ENCODE measurements at places on chromosomes 12 and 14.
A peak's percentile ranks its signal among the peaks of the same experiment; 100 is the strongest.

DNA sequence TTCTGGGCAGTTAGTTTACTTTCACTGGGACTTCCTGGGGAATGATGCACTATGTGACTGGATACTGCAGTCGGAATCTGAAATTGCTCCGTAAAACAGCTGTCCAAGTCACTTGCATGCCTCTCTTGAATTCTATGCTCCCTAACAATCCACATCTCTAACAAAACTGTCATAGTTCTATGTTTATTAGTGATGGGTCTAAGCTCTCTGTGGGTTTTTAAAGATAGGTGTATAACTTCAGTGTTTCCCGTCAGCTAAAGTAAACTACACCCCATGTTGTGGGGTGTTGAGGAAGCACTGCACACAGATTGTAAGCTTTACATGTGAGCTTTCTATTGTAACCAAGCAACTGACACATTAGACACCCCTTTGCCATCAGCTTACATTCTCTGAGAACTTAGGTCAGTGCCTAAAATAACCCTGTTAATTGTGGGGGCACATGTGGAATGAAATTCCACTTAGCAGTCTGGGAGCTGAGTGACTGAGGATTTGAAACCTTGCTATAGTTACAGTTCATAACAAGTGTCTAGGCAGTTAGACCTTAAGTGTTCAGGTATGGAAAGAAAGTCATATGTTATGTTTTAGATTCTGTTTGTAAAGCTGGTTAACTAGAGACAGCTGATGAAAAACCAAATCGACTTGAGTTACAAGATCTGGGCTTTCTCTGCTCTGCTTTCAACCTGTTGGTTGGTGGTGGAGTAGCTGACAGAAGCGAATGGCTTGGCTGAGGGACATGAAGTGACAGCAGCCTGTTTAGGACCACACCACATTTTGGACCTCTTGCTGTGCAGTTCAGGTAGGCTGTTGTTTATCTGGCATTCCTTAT, 165.7 kb downstream of the AKAP6 start:
- DNase-seq = no peak
- H3K27me3 ChIP-seq = no peaks in the 10 kb centered on the region
- H3K4me1 ChIP-seq = no peaks in the 10 kb centered on the region

DNA sequence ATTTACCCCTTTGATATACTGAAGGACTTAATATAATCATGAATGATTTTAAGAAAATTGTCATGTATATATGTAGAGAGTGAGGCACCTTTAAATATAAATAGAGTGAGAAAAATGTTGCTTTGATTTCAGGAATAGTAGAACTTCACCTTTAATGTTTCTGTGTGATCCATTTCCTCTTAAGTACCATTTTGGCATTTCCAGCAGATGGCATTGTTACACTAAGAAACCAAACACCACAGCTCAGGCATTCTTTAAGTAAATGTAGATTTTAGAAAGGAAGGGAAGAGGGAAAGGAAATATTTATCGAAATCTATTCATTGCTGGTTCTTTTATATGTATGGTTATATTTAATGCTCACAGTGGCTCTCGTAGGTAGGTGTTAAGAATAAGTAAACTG, 556.7 kb upstream of the FBXO33 start:
- H3K4me1 ChIP-seq = no peaks in the 10 kb centered on the region
- H3K36me3 ChIP-seq = no peaks in the 10 kb centered on the region
- no peak overlapping the region for H3K27ac ChIP-seq
- H3K27me3 ChIP-seq = no peaks in the 10 kb centered on the region
- no peak overlapping the region for H3K4me3 ChIP-seq
- peak; percentile 30 for DNase-seq

- H3K4me1 ChIP-seq = peaks cover 18% of the 10 kb centered on the region
- H3K27me3 ChIP-seq = no peaks in the 10 kb centered on the region
- H3K4me3 ChIP-seq = no peak overlapping the region
- H3K36me3 ChIP-seq = no peaks in the 10 kb centered on the region
- no peak overlapping the region for H3K27ac ChIP-seq
- DNase-seq = no peak
Observed at GRCh38 chr12:51219322-51219721, 1.5 kb upstream of the POU6F1 start.

- peak overlapping the region; percentile 75 for H3K4me3 ChIP-seq
- H3K27me3 ChIP-seq = no peaks in the 10 kb centered on the region
- H3K36me3 ChIP-seq = no peaks in the 10 kb centered on the region
- H3K4me1 ChIP-seq = peaks cover 54% of the 10 kb centered on the region
Observed at GRCh38 chr12:50505675-50506530, 1.1 kb downstream of the DIP2B start.

- no peak for DNase-seq
- H3K27me3 ChIP-seq = no peaks in the 10 kb centered on the region
- no peaks in the 10 kb centered on the region for H3K36me3 ChIP-seq
- H3K4me3 ChIP-seq = no peak overlapping the region
- no peak overlapping the region for H3K27ac ChIP-seq
Observed at GRCh38 chr12:80413462-80413861, 30.6 kb upstream of the PTPRQ start.

GRCh38 chr14:65972891-65973290, 513.3 kb upstream of the CCDC196 start:
- no peak for DNase-seq
- no peaks in the 10 kb centered on the region for H3K36me3 ChIP-seq
- no peaks in the 10 kb centered on the region for H3K27me3 ChIP-seq
- no peaks in the 10 kb centered on the region for H3K4me1 ChIP-seq
- H3K4me3 ChIP-seq = no peak overlapping the region

DNA sequence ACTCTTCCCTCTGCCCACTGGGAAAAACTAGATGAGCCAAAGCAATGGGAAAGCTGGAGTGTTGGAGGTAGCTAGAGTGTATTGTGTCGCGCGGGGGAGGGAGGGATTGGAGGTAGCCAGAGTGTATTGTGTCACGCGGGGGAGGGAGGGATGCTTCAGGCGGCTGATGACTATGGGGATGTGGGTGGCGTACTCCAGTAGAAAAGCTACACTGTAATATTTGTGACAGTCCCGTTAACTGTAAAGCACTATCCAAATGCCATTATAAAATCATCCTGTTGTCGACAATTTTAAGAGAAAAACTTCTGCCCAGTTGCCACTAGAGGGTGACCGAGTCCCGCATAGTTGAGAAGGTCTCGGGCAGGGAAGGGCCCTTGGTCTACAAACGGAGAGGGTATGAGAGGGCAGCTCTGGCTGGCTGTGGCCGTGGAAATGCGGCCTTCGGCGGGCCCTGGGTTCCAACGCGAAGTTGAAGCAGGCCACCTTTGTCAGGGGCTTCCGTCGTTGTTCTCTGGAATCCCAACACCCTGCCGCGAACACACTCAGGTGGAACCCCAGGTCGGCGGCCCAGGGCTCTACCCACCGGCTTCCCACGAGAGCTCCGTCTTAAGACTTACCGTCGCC, 15.1 kb upstream of the PLEK2 start:
- H3K27me3 ChIP-seq = peaks cover 2% of the 10 kb centered on the region
- no peak overlapping the region for H3K4me3 ChIP-seq
- peak; percentile 85 for DNase-seq
- H3K4me1 ChIP-seq = no peaks in the 10 kb centered on the region

- no peaks in the 10 kb centered on the region for H3K27me3 ChIP-seq
- H3K27ac ChIP-seq = no peak overlapping the region
- H3K4me1 ChIP-seq = no peaks in the 10 kb centered on the region
- no peaks in the 10 kb centered on the region for H3K36me3 ChIP-seq
- H3K4me3 ChIP-seq = no peak overlapping the region
- DNase-seq = no peak
Observed at GRCh38 chr12:117284140-117284539, 77.3 kb downstream of the NOS1 start.

DNA sequence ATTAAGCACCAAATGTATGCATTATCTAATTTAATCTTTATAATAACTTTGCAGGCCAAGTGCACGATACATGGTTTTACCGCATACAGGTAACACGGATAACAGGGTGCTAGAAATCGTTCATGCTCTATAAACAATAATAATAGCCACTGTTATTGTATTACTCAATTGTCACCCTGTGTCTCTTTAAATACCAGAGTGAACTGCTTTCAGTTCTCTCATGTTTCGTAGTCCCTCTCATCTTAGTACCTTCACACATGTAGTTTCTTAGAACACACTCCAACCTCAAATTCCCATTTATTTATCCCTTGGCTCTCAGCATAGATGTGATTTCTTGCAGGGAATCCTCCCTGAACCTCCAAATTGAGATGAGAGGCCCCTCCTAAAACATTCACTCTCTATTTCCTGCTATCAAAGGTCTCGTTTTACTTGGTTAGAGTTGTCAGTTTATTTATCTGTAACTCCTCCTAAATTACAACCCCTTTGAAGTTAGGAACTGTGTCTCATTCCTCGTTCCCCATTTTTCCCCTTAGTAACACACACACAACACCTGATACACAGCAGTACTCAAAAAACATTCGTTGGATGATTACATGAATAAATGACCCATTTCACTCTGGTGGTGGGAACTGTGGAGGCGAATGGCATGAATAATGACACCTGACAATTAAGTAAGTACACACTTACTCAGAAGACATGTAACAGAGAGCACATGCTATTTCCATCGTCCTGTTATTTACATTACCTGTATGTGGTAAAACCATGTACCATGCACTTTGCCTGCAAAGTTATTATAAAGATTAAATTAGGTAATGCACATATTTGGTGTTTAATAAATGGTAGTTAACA, 134.6 kb downstream of the BTG1 start:
- no peak overlapping the region for H3K27ac ChIP-seq
- no peak for DNase-seq
- H3K4me3 ChIP-seq = no peak overlapping the region
- no peaks in the 10 kb centered on the region for H3K4me1 ChIP-seq
- H3K36me3 ChIP-seq = no peaks in the 10 kb centered on the region

DNA sequence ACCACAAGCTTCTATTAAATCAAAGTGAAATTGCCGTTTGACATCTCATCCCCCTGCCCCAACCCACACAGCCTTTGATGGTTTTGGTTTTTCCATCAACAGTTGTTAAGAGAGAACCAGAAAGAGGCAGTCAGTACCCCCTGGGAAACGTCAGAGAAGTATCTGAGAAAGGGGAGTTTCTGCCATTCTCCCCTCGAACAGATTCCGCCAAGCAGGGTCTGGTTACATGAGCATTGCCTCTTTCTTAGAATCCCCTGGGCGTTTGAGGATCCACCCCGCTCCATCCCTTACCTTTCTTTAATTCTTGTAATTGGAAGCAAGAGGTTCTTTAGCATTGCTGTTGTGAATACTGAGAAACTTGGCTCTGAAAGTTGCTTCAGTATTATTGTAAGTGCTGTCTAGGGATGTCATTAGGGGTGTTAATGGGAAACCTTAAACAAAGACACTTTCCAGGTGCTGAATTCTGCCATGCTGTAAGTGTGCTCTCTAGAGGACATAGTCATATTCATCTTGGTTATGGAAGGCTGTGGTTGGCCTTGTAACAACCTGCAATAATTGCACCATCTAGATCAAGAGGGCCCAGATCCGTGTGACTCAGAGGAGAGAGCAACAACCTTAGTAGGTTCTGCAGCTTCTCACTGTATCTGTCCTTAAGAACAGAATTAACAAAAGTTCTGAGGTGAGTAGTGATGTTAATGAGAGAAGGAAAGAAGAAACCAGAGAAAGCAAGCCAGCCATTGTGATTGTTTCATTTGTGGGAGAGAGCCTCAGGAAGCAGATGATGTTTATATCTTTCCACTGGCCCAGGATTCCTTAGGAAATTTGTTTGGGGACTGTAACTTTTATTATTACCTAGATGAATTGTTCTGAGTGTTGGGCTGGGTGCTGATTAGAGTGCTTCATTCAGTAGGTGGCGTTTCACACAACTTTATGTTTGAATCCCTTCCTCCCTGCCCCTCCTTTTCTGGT, 9.0 kb downstream of the TMBIM6 start:
- H3K4me3 ChIP-seq = no peak overlapping the region
- H3K4me1 ChIP-seq = peaks cover 33% of the 10 kb centered on the region
- no peaks in the 10 kb centered on the region for H3K27me3 ChIP-seq
- DNase-seq = no peak
- H3K27ac ChIP-seq = no peak overlapping the region
